ENCODE measurements at places on chromosomes 2 and 18.

DNA sequence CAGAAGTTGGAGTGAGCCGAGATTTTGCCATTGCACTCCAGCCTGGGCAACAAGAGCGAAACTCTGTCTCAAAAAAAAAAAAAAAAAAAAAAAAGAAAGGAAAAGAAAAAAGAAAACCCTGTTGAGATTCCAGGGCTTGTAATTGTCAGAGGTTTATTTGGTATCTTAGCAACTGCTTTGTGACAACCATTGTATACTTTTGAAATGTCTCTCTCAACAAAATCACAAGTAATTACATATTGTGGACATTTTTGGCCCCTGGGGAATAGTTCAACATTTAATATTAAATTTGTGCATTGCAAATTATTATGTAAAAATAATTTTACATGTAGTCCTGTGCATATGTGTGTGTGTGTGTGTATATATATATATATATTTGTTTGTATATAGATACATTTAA lies 270.8 kb downstream of the GALNT13 start:
- DNase-seq, result no peak

DNA sequence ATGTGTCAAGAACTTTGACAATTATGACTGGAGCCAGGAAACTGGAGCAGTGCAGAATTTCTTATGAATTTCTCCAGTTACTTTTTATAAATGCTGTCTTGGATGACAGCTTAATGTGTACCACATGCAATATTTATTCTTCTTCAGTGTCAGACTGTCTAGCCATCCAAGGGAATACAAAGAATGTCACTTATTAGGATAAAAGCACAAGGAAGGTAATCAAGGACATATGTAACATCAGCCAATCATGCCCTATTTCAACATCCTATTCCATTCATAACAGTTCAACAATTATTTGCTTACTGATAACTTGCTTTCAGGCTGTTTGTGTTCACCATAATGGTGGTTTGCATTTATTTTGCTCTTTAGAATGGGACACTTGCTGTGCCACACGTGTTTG lies 139.8 kb downstream of the OLA1 start:
- DNase-seq, result no peak

GRCh38 chr18:23504720-23505119 lies 1.4 kb downstream of the RMC1 start:
- DNase-seq, result no peak

DNA sequence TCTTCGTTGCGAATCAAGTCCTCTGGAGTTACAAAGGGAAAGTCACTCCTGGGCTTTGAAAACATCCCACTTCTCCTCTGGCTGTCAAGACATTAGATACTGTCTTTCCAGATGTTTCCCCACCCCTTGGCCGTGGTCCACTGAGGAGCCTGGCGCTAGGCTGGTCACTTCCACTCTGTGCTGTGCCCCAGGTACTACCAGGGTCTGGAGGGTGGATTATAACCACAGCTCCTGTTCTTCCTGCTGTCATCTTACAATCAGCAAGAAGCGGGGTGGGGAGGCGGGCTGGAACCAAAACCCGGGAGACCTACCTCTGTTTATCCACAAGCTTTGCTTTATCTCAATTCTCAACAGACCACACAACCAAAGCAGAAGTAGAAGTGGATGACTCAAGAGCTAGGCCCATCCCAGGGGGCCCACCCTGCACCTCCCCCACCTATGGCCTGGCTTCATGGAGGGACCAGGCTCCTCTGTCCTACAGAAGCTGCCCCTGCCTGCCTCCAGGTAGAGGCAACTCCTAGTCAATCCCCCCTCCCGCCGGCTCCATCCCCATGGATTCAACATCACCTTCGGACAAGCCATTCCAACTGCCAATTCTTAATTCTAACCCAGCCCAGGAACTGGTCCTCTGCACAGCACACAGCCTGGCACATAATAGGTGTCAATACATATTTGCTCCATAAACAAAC lies 17.8 kb downstream of the SMAD7 start:
- DNase-seq, result no peak

GRCh38 chr2:16330982-16331381 lies 334.7 kb downstream of the CYRIA start:
- DNase-seq, result no peak

DNA sequence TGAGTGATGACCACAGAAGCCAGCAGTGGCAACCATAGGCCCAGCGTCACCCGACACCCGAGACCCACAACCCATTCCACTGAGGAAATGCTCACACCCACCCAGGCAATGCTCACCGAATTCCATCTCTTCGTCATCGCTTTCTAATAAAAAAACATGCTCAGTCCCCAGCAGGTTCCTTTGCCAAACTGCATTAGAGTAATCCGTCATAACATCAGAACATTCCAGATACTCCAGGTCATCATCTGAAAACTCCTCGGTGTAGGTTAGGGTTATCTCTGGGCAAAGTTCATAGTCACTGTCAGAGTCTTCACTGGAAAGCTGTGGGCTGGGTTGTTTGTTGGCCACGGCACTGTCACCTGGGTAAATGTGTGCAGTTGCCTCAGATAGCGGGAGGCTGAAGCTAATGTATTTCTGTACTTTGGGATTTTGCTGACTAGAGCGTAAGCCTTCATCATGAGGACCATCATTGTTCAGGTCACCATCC lies 49.3 kb downstream of the ALPK2 start:
- DNase-seq, result no peak

DNA sequence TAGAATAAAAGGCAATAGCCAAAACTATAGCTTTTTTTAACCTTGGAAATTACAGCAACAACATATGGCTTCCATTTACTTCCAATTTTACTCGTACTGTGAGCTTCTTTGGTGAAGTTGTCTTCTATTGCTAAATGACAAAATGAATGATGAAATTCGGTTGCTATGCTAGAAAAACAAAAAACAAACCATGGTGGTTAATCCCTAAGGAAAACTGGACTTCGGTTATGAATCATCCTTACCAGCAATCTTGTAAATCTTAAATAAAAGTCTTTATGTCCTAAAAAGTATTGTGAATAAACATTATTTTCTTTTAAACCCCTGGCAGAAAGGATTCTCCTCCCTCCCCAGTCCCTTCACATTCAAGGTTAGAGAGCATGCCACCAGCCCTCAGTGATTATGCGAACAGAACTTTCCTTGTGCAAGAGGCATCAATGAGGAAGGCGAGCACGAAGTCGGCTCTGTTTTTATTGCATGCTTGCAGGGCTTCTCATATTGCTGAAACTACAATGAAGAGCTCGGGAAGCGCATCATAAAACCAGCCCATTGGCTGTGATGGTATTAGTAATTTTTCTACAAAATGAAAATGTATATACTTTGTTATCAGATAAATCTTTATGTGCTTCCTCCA lies 62.9 kb downstream of the ZNF521 start:
- no peak for DNase-seq

- DNase-seq, result no peak
Measured at GRCh38 chr2:238495422-238495821, 68.7 kb downstream of the ASB1 start.

DNA sequence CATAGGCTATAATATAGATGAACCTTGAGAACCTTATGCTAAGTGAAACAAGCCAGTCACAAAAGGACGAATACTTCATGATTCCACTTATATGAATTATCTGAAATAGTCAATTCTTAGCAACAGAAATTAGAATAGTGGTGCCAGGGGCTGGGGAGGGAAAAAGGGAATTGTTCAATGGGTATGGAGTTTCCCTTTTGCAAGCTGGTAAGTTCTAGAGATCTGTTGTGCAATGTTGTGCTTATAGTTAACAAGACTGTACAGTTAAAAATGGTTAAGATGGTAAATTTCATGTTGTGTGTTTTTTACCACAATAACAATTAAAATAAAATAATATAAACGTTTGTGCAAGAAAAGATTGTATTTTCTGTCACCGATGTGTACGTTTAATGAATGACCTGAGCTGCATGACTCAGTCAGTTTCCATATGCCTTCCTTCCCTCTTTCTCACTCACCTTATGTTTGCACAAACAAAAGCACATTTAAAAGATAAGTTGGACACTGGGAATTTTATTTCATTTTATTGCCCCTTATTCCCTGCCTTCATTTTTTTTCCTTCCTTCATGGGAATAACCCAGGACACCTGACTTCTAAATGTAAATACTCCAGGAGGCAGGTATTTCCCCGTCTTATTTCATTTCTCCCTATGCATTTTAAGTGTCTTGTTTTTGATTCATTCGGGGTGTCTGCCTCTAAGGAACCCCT lies 143.7 kb upstream of the TTC39C start:
- DNase-seq, result no peak

- DNase-seq, result no peak
Measured at GRCh38 chr2:154452906-154453493, 245.5 kb upstream of the KCNJ3 start.

- DNase-seq, result no peak
Measured at GRCh38 chr2:156343940-156344301, 11.4 kb upstream of the NR4A2 start.

GRCh38 chr2:95525294-95526035 lies 40.9 kb upstream of the TRIM43B start:
- DNase-seq, result no peak

GRCh38 chr2:16728351-16729136 lies 62.9 kb upstream of the CYRIA start:
- no peak for DNase-seq

GRCh38 chr2:66519264-66519843 lies 84.4 kb downstream of the MEIS1 start:
- no peak for DNase-seq

GRCh38 chr2:150133623-150134022 lies 353.8 kb downstream of the RND3 start:
- DNase-seq, result no peak

DNA sequence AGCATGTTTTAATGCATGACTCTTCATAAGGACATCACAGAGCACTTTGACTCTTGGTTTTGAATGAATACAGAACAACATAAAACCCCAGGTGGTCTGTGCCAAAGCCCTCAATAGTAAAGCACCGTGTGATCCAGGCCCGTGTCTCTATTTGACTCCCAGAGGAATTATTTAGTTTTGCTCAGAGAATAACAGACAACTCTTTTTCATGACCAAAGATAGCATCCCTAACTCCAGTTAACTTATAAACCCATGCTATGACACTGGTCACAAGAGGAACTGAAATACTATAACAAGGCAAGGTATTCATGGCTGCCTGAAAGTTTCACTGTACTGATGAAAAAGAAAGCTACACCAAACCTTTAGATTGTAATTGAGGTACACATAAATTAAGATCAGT lies 128.4 kb downstream of the IKZF2 start:
- no peak for DNase-seq

DNA sequence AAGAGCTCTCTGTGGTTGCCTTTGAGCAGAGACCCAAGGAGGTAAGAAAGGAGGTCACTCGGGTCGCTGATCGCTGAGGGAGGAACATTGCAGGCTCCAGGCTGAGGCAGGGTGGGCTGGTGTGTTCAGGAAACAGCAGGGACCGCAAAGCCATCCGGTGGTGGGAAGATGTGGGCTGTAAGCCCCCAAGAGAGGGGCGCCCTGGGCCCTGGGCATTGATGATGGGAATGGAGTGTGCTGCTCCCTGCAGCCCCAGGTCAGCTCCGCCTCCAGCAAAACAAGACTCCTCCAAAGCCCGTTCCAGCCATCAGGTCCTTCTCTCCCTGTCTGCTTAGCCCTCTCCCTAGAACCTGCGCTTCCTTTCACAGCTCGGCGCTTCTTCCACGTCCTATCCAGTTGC lies 229.7 kb downstream of the KLHL29 start:
- no peak for DNase-seq

DNA sequence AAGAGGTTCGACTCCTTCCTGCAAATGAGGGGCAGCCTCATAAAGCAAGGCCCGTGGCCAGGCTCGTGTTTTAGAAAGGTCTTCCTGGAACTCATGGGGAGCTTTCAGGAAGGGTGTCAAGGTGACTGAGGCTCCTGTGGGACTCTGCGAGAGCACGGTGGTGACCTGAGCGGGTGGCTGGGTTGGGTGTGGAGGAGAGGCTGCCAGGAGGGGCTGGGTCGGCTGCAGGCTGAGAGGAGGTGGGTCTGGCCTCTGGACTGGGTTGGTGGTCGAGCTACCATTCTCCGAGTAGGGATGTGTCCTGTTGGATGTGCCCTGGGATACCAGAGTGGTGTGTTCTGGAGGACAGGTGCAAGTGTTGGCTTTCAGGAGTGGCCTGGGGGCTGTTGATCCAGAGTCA lies 86.4 kb downstream of the DGKD start:
- no peak for DNase-seq

GRCh38 chr2:127576433-127577207 lies 41.1 kb downstream of the MYO7B start:
- no peak for DNase-seq

- DNase-seq, result no peak
Measured at GRCh38 chr2:197235711-197236110, 74.9 kb downstream of the ANKRD44 start.

DNA sequence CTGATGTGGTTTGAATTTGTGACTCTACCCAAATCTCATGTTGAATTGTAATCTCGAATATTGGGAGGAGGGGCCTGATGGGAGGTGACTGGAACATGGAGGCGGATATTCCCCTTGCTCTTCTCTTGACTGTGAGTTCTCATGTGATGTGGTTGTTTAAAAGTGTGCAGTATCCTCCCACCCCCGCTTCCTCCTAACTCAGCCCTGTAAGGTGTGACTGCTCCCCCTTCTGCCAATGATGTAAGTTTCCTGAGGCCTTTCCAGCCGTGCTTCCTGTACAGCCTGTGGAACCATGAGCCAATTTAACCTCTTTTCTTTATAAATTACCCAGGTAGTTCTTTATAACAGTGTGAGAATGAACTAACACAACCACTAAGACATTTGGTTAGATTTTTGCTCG lies 458.4 kb downstream of the THSD7B start:
- no peak for DNase-seq

DNA sequence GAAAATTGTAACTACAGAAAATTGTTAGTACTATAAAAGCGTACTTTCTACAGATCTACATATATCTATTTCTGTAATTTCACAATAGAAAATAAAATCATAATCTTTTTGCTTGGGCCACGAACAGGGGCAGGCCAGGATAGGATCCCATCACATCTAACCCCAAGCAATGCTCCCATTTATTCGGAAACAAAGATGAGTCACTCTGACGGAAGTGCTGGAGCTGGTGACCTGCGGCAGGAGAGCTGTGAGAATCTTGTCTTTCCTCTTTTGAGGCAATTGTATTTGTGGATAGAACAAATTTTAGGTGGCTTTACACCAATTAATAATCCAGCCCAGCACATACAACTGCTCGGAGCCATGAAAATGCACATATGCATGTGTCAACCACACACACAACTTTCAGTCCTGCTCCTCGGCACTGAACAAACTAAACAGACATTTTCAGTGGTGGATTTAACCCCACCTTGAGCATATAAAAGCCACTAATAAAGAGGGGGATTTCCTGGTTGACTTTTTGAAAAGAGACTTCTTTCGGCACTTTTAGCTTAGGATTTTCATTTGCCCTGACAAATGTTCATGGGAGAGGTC lies 22.3 kb upstream of the INSIG2 start:
- no peak for DNase-seq

GRCh38 chr18:58302811-58303210 lies 258.8 kb downstream of the NEDD4L start:
- DNase-seq, result no peak

- no peak for DNase-seq
Measured at GRCh38 chr2:109448946-109449788, 164.6 kb downstream of the SEPTIN10 start.

- DNase-seq, result no peak
Measured at GRCh38 chr2:226354434-226354833, 445.2 kb downstream of the IRS1 start.

Data from stimulated activated CD8-positive, alpha-beta memory T cell treated with anti-CD3 and anti-CD28 coated beads, Interleukin-7, amount 100 ng/mL, for 4 hours (primary cell).